ENCODE measurements at places on chromosomes 7 and 10. TPM values are rescaled to one million over a fixed set of nuclear protein-coding genes. Genes with fewer than 3 reads are reported as not detected.

Gene LAMB4
- polyA plus RNA-seq: not detected

Gene BLNK
- polyA plus RNA-seq: 12.5 TPM

Gene TAS2R5
- polyA plus RNA-seq: not detected

DNA sequence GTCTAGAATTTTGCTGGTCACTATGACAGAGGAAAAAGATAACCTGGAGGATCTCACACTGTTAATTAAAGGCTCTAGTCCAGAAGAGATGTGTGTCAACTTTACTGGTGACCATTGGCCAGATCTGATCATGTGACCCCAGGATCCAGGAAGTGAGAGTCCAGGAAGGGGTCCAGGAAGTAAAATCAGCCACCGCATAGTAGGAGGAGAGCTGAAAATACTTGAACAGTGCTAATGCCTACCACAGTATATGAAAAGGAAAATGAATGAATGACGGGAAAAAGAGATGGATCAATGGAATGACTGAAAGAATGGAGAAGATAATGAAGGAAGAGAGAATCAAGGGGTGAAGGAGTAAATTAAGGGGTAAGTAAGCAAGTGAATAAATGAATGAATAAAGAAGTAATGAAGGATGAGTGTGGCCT, 415.3 kb downstream of the RPS24 start:
- H3K27ac ChIP-seq: no peak overlapping the region
- H3K4me1 ChIP-seq: no peaks in the 10 kb centered on the region
- H3K27me3 ChIP-seq: no peaks in the 10 kb centered on the region
- H3K4me3 ChIP-seq: no peak overlapping the region
- no peaks in the 10 kb centered on the region for H3K36me3 ChIP-seq

DNA sequence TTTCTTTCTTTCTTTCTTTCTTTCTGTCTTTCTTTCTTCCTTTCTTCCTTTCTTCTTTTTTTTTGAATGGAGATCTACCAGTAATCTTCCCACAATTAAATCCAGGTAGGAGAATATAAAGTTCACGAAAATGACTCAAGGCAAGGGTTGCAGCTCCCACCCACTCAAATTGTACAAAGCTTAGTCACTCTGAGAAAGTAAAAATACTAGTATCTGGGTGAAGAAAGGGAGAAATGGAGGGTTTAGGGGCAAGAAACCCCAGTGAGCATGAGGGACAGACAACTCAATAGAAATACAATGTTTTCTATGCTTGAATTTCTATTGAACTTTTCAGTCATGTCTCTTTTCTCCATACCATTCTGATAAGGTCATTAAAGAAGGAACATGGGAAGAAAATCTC, 200.8 kb downstream of the GATA3 start:
- no peaks in the 10 kb centered on the region for H3K4me1 ChIP-seq
- no peak for DNase-seq
- H3K36me3 ChIP-seq: no peaks in the 10 kb centered on the region
- no peak overlapping the region for H3K27ac ChIP-seq
- H3K27me3 ChIP-seq: peaks cover 2% of the 10 kb centered on the region

GRCh38 chr10:119853574-119853973, 19.1 kb downstream of the MCMBP start:
- H3K36me3 ChIP-seq: peaks cover 6% of the 10 kb centered on the region
- H3K27me3 ChIP-seq: no peaks in the 10 kb centered on the region
- DNase-seq: no peak
- H3K27ac ChIP-seq: no peak overlapping the region
- no peaks in the 10 kb centered on the region for H3K4me1 ChIP-seq
- no peak overlapping the region for H3K4me3 ChIP-seq

DNA sequence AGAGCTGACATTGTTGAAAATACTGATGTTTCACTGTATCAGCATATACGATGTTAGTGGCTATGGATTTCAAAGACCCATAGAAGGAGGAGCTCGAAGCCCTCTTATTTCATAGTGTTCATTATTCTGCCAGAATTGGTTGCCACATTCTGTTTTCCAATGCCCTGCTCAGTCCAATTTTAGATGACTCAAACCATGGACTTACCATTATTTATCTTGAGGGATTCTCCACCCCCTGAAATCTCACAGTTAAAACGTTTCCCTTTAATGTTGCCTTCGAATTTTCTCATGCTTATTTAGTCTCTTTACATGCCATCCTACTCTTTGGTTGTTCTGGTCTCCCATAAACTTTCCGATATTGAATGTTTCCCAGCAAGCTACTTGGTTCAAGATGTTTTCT, 264.5 kb downstream of the HDAC9 start:
- no peak for DNase-seq
- H3K36me3 ChIP-seq: no peaks in the 10 kb centered on the region
- no peak overlapping the region for H3K4me3 ChIP-seq
- no peaks in the 10 kb centered on the region for H3K27me3 ChIP-seq
- peaks cover 2% of the 10 kb centered on the region for H3K4me1 ChIP-seq
- H3K27ac ChIP-seq: no peak overlapping the region

DNA sequence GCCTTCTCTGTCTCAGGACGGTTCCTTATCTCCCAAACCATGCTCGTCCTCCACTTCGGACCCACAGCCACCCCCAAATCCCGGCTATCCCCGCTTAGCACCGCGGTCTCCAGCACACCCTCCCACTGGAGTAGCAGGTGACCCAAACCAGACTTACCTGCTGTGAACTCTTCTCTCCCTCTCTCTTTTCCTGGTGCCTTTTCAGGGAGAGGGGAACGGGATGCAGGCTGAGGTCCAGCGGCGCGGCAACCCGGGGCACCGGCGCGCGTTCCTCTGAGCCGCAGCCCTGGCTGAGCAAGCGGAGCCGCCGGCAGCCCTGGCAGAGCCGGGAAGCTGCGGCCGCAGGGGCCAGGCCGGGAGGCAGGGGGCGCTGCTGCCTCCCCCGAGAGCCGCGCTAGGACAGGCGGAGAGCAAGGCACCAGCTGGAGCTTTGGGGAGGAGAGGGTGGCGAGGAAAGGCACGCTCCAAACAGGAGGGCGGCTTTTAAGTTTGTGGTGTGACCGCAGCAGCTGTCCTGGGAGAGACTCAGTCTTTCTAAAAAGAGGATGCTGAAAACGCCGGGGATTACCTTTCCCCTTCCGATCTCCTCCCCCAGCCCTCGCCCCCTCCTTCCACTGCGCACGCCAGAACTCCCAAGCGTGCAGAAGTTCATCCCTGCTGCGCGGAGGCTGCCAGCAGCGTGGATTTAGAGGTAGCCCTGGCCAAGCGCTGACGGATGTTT, at the start of gene SEMA3D:
Gene SEMA3D, minus strand, starts transcription at position 536 of the 721 bp plus-strand sequence. CDS start 65,165 bp downstream, outside the sequence.
- H3K4me1 ChIP-seq: no peaks in the 10 kb centered on the region
- peak; percentile 83 for DNase-seq
- no peaks in the 10 kb centered on the region for H3K27me3 ChIP-seq
- peak within 1 kb of the TSS; percentile 86 for H3K27ac ChIP-seq
- H3K36me3 ChIP-seq: no peaks in the 10 kb centered on the region

GRCh38 chr7:65239707-65240352, 133.8 kb upstream of the ZNF92 start:
- H3K36me3 ChIP-seq: no peaks in the 10 kb centered on the region
- no peaks in the 10 kb centered on the region for H3K27me3 ChIP-seq
- peak overlapping the region; percentile 60 for H3K4me3 ChIP-seq

DNA sequence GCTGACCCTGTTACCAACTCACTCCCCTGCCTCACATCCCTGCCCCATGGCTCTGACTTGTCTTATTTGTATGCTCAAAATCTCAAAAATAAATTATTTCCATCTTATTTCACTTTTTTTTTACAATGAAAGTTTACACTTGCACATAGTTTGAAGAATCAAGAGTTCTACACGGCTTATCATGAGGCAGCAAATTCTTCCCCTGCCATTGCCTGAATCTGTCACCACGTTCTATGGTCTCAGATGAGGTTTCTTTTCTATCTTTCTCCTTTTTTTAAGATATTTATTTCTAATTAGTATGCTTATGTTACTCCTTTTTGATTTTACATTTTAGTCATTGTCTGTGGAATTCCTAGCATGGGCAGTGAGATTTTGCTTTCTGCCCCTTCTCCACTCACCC, 28.4 kb downstream of the ARHGAP22 start:
- no peak for DNase-seq
- H3K27me3 ChIP-seq: no peaks in the 10 kb centered on the region
- no peak overlapping the region for H3K27ac ChIP-seq
- no peaks in the 10 kb centered on the region for H3K4me1 ChIP-seq
- no peak overlapping the region for H3K4me3 ChIP-seq

Data from aorta (tissue), 5 donors.